ENCODE measurements at places on chromosomes 6 and 20.

- no peak for DNase-seq
Measured at GRCh38 chr6:160767647-160768019, 65.6 kb downstream of the PLG start.

DNA sequence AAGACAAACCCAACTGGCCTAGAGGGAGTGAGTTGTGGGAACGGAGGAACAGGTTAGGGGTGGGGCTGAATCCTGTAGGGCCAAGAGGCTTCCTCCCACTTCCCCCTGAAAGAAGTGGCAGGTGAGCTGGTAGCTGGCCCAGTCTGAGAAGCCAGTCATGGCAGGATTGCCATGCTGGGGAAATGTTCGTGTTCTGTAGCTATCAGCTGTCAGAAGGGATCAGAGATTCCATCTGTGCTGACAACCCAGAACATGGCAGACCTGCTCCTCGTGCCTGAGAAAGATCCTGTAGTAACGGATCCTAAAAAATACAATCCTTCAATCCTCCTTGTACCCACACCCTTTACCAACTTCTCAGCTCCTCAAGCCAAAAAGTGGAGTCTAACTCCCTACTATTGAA lies 43.0 kb downstream of the BANF2 start:
- no peak for DNase-seq

GRCh38 chr6:36353411-36353915 lies 16.8 kb upstream of the BNIP5 start:
- no peak for DNase-seq

DNA sequence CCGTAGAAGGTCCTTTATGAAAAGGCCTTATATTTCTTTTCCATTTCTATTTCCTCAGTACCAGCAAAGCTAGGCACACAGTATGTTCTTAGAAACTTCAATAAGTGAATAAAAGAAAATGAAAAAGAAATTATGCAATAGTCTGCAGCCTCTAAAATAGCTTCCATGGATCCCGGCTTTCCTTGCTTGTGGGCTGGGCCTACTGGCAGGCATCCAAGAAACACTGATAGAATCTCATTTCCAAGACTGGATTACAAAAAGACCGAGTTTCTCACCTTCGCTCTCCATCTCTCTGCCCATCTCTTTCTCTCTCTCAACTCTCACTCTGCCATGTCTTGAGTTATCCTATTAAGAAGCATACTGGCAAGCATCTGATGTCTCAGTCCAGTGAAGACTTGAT lies 187.5 kb upstream of the FKBP1C start:
- DNase-seq, result no peak

- DNase-seq, result no peak
Measured at GRCh38 chr20:53990768-53991450, 79.5 kb downstream of the BCAS1 start.

Data from DMS 273 treated with DMSO at 0.1 percent for 48 hours (cell line).